ENCODE measurements at places on chromosomes 7 and 10. TPM values are rescaled to one million over a fixed set of nuclear protein-coding genes. Genes with fewer than 3 reads are reported as not detected.

DNA sequence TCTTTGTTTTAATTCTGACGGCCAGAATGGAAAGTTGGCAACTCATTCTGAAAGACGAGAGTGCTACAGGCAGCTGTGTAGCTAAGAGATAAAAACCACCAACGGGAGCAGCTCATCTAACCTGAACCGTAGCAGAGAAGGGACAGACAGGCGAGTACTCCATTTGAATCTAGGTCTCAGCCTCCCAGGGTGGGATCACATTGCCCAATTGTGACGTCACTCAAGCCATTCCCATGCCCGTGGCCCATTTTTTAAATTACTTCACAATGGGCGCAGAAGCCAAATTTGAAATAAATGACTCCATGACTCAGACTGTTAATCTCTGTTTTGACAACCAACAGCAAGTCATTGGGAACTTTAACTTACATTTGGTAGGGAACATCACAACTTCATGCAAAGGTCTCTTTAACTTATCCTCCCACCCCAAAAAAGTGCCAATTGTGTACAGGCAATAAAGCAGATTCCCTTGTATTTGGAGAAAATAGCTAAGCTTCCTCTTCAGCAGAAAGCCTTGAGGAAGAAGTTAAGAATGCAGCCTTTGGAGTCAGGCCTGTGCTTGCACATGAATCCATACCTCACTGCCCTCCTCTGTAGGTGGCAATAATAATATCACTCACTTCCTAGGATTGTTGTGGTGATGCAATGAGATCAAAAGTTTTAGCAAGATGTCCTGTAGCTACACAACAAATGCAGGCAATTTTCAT lies 93.2 kb upstream of the KIF5B start:
- DNase-seq: peak; percentile 56

GRCh38 chr7:99489235-99489634 lies 10.8 kb downstream of the ZNF394 start:
- DNase-seq: no peak

GRCh38 chr7:31051598-31052486 lies at the start of gene ADCYAP1R1:
Gene ADCYAP1R1 (plus strand): TSS chr7:31052308. CDS start chr7:31063265, 10,957 bp downstream.
- DNase-seq: peak; percentile 61

Gene ASAH2
- total RNA-seq: not detected
